ENCODE measurements at places on chromosomes 7 and 10.

GRCh38 chr10:133445751-133446708, 7.7 kb upstream of the SCART1 start:
- DNase-seq: no peak

GRCh38 chr7:50956522-50957155, 173.9 kb upstream of the GRB10 start:
- DNase-seq: no peak

DNA sequence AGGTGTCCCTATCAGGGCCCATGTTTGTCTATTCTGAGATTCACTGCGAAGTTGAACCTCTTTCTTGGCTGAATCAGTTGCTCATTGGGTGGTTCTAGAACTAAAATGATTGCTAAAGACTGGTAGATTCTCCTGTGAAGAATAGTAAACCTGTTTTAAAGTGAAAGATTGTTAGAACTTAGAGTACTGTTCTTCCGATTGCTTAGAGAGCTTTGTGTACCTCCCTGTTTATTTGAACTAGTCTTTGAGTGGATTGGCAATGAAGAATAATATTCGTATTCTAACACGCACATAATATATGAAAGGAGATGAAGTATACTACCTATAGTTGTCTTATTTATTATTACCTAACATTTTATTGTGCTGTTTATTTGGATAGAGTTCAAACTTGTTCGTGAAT, 124.8 kb upstream of the RPA3 start:
- DNase-seq: no peak

- no peak for DNase-seq
Measured at GRCh38 chr10:125991392-125991791, 95.0 kb downstream of the FANK1 start.

DNA sequence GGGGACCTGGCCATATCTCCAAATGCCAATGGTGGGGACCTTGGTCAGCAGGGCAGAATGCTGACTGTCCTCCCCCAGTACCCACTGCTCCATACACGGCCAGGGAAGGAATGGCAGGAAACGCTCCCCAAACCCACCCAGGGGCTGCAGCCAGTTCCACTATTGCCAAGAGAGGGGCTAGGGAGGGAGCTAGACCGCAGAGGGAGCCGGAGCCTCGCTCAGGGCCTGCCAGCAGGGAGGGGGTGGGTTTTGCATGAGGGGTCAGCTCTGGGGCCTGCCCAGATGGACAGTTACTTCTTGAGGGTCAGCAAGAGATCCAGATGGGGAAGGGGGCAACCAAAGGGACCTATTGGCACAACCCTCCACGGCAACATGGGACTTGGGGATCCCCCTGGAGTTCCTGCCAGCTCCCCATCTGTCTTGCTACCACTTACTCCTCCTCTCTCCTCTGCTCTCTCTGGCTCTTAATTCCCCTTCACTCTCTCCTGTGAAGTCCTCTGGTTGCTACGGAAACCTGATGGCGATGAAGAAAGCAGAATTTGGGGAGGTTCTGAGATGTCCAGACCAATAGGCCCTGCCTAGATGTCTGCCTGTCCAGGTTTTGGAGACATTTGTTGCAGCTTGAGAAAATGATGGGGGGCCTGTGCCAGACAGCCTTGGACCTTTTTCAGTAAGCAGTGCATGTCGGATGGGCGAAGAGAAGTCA, 12.6 kb downstream of the FGF8 start:
- DNase-seq: no peak

GRCh38 chr10:13483951-13484350, 44.9 kb downstream of the BEND7 start:
- no peak for DNase-seq

DNA sequence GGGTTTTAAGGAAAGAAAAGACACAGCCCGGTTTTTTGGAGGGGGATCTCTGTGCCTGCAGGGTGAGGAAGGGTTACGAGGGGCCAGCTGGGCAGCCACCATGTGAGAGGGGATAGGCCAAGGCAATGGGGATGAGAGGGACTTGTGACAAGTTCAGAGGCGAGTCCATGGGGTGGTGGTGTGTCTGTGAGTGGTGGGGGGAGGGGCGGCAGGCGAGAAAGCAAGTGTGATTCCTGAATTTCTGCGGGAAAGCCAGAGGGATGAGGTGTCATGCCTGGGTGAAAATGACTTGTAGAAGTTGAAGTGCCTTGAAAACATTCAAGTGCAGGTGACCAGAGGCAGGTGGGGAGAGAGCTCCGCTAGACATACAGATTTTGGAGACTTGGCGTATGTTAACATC, 61.0 kb upstream of the RNF32 start:
- no peak for DNase-seq

- DNase-seq: no peak
Measured at GRCh38 chr10:132788831-132789219, 2.9 kb upstream of the NKX6-2 start.

GRCh38 chr7:90720984-90721760, 125.1 kb downstream of the CDK14 start:
- no peak for DNase-seq

- no peak for DNase-seq
Measured at GRCh38 chr10:79310200-79310865, 36.9 kb upstream of the PPIF start.

GRCh38 chr10:34966040-34966439, 124.1 kb downstream of the CUL2 start:
- no peak for DNase-seq

GRCh38 chr10:129531195-129531968, 64.3 kb downstream of the MGMT start:
- no peak for DNase-seq

DNA sequence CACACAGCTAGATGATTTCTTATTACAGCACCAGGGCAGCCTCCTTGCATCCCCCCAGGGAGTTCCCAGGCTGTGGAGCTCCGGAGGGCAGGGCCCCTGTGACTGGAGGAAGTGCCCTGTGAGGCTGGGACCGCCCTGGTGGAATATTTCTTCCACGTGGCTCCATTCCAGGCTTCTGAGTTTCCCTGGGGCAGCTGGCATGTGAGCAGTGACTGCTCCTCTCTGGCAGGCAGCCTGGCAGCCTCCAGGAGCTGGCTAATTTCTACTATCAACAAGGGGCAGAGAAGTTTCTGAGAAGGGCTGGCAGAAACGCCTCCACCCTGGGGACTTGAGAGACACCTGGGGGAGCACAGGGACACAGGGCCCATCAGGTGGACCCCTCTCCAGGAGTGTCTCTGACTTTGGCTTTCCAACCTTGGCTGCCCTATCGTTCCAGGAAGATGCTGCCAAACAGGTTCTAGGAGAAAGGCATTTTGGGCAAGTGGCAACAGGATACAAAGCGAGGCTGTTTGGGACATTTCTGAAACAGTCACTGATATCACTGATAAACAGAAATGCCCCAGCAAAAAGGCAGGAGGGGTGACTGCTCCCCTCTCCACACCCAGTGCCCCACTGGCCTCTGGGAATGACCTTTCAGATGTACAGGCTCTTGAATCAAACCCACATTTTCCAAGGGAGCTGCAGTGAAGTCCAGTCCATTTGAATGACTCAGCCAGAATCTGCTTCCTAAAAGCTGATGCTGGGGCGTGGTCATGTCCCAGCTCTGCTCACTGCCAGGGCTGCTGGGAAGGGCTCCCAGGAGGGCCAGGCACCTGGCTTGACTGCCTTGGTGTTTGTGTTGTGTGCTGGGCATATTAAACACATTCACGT, 16.1 kb downstream of the MYOF start:
- DNase-seq: no peak

GRCh38 chr10:99844433-99844955, 62.1 kb downstream of the ABCC2 start:
- no peak for DNase-seq

DNA sequence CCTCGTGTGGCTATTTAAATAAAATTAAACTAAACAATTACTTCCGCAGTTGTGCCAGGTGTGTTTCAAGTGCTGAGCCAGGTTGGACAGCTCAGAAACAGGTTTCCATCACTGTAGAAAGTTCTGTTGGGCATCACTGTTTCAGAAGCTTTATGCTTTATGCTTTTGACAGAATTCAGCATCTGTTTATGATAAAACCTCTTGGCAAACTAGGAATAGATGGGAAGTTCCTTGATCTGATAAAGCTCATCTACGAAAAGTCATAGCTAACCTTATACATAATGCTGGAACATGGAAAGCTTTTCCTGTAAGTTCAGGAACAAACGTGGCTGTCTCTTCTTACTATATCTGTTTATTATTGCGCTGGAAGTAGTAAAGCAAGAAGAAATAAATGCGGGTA, 143.4 kb downstream of the DOCK1 start:
- DNase-seq: no peak

- no peak for DNase-seq
Measured at GRCh38 chr7:46407125-46407524, 486.1 kb upstream of the IGFBP3 start.

DNA sequence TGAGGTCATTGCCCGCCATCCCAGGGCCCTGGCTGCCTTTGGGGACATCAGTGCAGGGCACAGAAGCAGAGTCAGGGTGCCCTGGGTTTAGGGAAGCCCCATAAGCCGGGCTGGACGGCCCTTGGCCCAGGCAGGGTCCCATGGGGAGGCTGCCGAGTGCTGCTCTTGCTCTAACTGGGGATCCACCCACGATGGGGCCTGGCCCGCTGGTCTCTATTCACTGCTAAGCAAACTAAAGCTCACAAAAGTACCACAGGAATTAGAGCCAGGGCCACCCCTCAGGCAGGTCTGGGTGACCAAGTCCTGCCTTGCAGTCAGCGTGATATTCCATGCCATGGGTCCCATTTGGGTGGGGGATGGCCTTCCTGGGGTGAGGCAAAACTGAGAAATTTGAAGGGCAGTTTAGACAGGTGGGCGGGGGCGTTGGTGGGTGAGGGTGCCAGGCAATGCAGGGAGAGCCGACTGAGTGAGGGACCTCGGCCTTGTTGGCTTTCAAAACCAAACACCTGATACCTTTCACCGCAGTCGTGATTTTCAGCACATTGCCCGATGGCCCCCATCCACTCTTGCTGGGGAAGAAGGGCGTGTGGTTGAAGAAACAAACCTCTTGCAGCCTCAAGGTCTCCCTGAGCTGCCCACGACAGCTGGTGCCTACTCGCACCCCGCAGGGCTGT, 92.8 kb upstream of the PPIF start:
- DNase-seq: no peak

- DNase-seq: no peak
Measured at GRCh38 chr10:67926951-67927350, 42.5 kb downstream of the SIRT1 start.

GRCh38 chr10:8058274-8059111, 4.0 kb downstream of the GATA3 start:
- no peak for DNase-seq

DNA sequence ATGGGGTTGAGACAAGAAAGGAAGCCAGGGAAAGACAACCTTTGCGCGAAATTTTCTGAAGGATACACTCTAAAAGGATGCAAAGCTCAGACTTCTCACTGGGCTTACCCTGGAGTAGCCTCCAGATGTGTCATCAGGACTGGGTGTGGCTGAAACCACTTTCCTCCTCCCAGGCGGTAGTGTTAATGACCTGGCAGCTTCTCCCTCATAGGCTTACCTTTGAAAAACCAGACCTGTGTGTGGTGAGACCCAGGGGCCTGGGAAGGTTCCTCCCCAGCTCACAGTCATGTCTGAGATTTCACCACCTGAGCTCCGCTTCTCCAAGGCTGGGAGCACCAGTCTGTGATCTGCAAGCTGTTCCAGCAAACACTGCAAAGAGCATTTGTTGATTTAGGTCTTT, 93.7 kb downstream of the EPC1 start:
- no peak for DNase-seq

- no peak for DNase-seq
Measured at GRCh38 chr10:12432402-12433189, 83.2 kb downstream of the CAMK1D start.

GRCh38 chr7:100367676-100368613, 5.3 kb upstream of the PILRA start:
- DNase-seq: no peak

DNA sequence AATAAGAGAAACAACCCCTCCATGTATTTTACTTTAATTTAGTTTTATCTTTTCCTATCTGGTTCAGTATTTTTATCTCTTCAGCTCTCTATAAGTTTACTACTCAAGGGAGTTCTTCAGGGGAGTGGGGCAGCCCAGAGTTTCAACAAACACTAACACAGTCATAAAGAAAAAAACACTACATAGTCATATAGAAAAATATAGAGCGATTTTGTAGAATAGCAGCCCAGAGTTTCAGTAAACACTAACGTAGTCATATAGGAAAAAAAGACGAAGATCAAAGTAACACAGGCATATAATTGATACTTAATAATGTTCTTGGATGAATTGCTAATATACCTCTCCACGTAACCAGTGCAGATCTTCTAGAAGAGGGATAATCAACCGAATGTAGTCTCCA, 54.7 kb downstream of the PON1 start:
- no peak for DNase-seq

DNA sequence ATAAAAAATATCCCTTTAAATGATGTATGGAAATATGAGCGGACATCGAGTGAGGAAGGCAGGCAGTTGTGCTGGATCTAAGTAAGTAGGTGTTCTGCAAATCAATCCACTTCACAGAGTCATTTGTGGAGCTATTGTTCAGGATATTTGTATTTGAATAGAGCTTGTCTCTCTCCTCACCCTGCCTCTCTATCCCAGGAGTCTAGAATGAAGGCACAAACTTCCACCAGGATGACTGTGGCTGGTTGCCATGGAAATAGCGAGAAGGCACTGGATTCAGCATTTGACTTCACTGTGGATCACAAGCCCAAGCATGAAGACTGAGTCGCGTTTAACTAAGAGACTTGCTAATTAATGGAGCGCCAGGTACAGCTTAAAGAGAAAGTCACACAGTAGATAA, 53.2 kb downstream of the NPY start:
- no peak for DNase-seq

DNA sequence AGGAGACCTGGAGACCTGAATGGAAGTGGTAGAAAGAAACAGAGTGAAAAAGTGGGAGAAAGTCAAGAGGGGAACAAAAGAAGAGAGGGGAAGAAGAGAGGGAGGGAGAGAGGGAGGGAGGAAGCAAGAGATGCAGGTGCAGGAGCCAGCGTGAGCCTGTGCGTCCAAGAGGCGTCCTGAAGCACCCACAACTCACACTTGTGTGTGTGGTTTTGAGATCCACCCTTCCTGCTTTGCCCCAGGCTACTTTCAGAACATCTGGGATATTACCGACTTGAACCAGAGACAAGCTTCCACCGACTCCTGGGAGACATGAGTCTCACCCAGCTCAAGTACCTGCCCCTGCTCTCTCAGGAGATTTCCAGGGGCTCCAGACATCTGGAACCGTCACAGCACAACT, 9.8 kb downstream of the AFAP1L2 start:
- DNase-seq: no peak

DNA sequence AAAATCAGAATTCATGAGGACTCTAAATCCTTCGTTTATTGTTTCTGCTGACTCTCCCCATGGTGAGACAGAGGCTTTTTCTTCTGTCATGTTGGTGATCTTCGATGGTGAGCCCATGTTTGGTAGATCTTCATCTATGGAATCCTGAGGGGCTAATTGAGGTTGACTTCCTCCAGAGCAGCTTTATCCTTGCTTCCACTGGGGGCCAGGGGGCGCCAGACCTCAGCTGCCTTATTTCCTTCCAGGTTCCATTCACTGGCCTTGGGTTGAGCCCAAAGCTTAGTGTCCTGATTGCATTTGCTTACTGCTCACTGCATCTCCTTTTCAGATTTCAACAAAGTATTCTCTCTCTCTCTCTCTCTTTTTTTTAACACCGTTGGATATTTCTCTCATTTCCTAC, 80.7 kb downstream of the GCC1 start:
- DNase-seq: peak; percentile 7
